Stimulated activated CD4-positive, alpha-beta T cell treated with anti-CD3 and anti-CD28 coated beads, Interleukin-2, amount 100 ng/mL, for 4 hours (primary cell): ENCODE measurements at places on chromosomes 4 and X.

GRCh38 chrX:39896951-39897740, 200.6 kb downstream of the BCOR start:
- DNase-seq: no peak

DNA sequence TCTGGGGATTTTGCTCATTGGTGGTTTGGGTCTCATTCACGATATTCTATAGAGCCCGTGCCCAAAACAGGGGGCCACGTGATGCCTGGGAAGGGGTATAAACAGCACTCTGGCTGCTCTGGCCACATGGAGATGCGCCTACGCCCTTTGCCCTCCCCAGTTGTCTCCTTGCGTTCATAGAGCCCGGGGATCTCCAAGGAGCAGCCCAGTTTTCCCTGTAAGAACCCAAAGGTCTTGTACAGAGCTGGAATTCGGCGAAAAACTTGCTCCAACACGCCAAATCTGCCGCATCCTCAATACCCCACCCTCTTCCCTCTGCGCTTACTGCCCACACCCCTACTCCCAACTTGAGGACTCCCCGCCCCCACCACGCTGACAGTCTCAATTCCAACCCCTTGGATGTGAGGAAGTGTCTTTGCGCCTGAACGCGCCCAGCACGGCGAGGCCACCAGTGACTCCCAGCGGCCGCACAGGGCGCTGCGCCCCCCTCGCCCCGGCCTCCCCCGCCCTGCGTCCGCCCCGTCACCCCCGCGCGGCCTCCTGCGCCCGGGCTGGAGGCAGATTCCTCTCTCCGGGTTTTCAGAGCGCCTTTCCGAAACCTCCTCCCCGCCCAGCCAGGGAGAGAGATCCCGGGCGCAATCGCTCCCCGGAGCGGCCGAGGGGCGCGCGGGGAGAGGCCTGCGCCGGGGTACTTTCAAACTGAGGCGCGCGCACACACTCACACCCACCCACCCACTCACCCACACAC, at the start of gene NHS:
TSS of gene NHS (plus strand) at position 582 of the 748 bp plus-strand sequence. CDS start 558 bp downstream, outside the sequence.
- no peak for DNase-seq

DNA sequence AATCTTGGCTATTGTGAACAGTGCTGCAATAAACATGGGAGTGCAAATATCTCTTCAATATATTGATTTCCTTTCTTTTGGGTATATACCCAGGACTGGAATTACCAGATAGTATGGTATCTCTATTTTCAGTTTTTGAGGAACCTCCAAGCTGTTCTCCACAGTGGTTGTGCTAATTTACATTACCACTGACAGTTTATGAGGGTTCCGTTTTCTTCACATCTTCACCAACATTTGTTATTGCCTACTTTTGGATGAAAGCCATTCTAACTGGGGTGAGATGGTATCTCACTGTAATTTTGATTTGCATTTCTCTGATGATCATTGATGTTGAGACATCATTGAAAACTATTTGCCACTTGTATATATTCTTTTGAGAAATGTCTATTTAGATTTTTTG, 79.6 kb upstream of the ZNF827 start:
- DNase-seq: no peak

DNA sequence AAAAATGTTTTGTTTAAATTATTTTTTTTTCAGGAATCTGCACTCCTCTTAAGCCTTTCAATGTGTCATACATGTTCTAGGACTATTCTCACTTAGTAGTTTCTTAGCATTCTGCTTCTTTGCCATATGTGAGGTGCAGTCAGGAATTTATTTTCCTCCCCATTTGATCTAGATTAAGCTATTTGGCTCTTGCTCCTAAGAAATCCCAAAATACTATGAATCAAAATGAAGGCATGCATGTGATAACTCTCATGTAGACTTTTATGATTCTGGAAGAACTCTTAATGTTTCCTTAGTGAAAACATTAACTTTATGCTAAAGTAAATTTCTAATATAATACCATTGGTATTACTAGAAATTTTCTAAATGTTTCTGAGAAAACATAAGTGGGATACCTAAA, 664.5 kb downstream of the RAPGEF2 start:
- no peak for DNase-seq

DNA sequence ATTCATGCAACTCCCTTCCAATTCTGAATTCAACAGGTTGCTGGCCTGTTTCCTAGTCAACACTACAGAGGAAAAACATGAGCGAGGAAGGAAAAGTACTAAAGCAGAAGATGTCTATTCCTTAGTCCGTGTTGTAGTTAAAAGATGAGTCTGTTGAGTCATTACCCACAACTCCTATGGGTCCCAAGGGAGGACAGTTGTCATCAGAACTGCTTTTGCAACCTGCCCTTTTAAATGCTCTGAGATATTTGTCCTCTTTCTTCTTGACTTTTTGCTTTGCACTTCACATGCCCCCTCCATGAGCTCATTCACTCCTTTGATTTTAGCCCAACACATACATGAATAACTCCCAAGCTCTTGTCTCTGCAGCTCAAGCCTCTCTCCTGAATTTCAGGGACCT, 119.2 kb downstream of the CORIN start:
- no peak for DNase-seq

GRCh38 chrX:46953597-46953996, 41.4 kb downstream of the JADE3 start:
- DNase-seq: no peak

GRCh38 chrX:39852491-39852890, 245.3 kb downstream of the BCOR start:
- DNase-seq: no peak

DNA sequence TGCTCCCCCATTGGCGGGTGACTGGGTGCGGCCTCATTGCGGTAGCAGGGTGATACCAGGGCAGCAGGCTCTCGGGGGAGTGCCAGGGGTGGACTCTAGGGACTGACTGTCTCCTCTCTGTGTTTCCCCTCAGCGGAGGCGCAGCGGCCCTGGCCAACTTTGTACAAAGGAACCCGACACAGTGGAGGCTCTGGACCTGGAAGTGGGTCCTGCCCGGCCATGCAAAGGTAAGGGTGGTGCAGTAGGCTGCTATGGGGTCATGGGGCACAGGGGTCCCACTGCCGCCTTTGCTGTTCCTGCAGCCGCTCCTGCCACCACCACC, 16.3 kb downstream of the SULT1B1 start:
- no peak for DNase-seq

DNA sequence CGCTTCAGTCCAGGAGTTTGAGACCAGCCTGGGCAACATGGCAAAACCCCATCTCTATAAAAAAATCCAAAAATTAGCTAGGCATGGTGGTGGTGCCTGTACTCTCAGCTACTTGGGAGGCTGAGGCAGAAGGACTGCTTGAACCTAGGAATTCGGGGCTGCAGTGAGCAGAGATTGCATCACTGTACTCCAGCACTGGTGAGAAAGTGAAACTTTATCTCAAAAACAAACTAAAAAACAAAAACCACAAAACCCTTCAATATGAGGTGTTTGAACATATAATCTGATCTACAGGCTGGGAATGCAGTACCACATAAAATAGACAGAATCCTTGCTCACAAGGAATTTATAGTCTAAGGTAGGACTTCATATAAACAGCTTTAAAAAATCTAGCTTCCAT, 103.9 kb downstream of the PDS5A start:
- DNase-seq: no peak

GRCh38 chrX:132433001-132433400, 55.8 kb downstream of the MBNL3 start:
- no peak for DNase-seq

GRCh38 chr4:12689457-12689856, 794.7 kb downstream of the RAB28 start:
- no peak for DNase-seq

GRCh38 chr4:150224896-150225591, 146.8 kb downstream of the DCLK2 start:
- no peak for DNase-seq

GRCh38 chrX:115284877-115285276, 4.6 kb upstream of the LUZP4 start:
- no peak for DNase-seq

DNA sequence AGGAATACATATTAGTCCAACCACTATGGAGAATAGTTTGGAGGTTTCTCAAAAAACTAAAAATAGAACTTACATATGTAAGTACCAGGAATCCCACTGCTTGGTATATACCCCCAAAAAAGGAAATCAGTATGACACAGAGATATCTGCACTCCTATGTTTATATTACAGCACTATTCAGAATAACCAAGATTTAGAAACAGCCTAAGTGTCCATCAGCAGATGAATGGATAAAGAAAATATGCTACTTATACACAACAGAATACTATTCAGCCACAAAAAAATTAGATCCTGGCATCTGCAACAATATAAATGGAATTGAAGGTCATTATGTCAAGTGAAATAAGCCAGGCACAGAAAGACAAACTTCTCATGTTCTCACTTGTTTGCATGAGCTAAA, 27.5 kb upstream of the ABCG2 start:
- DNase-seq: no peak

- DNase-seq: no peak
Measured at GRCh38 chrX:17839269-17839668, 21.8 kb downstream of the RAI2 start.

- no peak for DNase-seq
Measured at GRCh38 chr4:152509595-152510225, 26.2 kb downstream of the FBXW7 start.

GRCh38 chr4:144362366-144362765, 221.8 kb upstream of the GYPA start:
- no peak for DNase-seq

GRCh38 chr4:78667764-78668163, 108.4 kb upstream of the BMP2K start:
- no peak for DNase-seq

GRCh38 chr4:2939383-2940243, 23.6 kb downstream of the NOP14 start:
- DNase-seq: no peak

DNA sequence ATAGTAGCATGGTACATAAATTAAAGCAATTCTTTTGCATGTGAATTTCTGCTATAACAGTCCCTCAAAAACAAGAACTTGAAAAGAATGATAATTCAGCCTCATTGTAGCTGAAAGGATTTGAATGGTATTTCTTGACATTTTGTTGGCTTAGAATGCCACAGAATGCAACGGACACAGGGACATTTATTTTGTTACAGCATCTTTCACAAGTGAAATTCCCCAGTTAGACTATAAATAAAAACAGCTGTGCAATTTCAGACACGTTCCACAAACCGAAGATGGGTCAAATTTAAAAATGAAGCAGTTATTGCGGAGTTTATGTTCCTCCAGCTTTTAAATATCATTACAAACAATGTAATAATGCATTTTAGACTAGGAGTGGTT, 82.8 kb upstream of the AMELX start:
- DNase-seq: no peak

DNA sequence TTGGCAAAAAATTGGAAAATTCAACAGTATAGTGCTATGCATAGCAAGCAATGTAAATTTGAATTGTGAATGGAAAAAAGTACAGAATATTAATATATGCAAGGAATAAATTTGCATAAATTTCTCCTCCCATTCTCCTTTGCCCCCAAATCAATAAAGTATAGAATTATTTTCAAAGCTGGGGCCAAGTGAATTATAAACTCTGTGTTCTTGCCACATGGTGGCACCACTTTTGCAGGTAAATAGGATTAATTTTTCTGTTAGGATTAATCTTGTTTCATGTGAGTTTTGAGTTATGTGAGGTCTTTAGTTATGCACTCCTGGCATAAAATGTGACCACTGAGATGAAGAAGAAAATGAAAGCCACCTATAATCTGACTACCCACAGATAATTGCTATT, 19.9 kb downstream of the COPS4 start:
- DNase-seq: no peak

GRCh38 chr4:4704267-4704666, 155.2 kb upstream of the MSX1 start:
- no peak for DNase-seq

DNA sequence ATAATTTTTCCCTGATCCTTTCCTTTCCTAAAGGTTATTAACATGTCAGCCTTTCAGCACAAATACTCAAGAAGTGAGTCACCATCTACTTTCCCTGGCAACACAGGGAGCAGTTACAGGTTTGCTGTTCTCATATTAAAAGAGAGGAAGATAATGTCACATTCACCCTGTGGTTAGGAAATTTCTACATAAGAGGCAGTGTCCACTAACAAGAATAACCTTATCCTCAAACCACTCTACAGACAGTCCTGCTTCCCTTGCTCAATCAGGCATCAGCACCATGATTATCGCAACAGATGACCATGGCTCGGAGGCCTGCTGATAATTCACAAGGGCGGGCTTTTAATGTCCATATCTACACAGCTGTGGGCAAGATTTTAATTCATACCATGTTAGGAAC, 30.9 kb downstream of the RNF150 start:
- no peak for DNase-seq

GRCh38 chr4:109294006-109294405, 8.5 kb downstream of the COL25A1 start:
- DNase-seq: no peak

GRCh38 chr4:105911426-105911825, 16.2 kb downstream of the NPNT start:
- no peak for DNase-seq

DNA sequence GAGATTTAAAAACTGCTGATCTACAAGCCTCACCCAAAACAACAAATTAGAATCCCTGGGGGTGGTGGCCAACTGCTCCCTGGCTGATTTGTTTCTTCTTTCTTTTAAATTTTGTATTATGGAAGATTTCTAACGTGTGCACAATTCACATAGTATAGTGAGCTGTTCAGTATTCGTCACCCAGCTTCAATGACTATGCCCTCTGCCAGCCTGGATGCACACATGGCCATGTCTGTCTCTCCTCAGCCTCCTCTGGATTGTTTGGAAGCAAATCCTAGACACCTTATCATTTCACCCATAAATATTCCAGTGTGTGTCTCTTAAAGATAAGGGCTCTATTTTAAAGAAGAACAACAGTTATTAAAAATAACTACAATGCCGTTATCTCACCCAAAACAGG, 61.9 kb downstream of the PDGFRA start:
- DNase-seq: no peak

GRCh38 chr4:138978600-138978999, 37.0 kb upstream of the NOCT start:
- DNase-seq: no peak

GRCh38 chrX:94053575-94053974, 379.6 kb downstream of the FAM133A start:
- DNase-seq: no peak

- DNase-seq: no peak
Measured at GRCh38 chr4:158807691-158808090, 38.9 kb downstream of the FNIP2 start.

DNA sequence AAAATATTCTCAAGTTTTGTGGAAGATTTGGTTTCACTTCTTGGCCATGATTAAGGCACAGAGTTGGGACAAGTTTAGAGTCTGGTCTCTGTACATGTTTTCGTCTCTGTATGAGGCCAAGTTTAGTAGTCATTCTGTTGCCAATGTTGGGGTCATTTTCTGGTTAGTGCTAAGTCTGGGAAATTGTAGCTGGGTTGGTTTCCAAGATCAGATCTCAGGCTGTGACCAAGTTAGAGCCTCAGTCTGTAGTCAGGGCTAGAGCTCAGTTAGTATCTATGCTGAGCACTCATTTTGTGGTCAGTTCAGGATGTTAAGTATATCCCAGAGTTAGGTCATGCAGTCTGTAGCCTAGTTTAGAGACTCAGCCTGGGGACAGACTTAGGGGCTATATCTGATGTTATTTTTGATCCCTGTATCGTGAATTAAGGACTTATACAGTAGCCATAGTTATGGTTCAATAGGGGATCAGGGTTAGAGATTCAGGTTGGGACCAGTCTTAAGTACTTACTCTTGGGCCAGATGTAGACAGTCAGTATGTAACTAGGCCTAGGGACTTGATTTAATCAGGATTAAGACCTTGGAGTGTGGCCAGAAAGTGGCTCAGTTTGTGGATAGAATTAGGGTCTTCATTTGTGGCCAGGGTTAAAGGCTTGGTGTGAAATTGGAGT, 6.6 kb upstream of the ENOX2 start:
- no peak for DNase-seq

- DNase-seq: no peak
Measured at GRCh38 chr4:71857713-71858451, 74.0 kb upstream of the GC start.
